H4 (cell line): ENCODE measurements at places on chromosomes 13 and 19. TPM values are rescaled to one million over a fixed set of nuclear protein-coding genes. Genes with fewer than 3 reads are reported as not detected.

TUBB4A gene
- 0.87 and 9.2 TPM in 2 replicates for total RNA-seq

MBD3L2 gene
- not detected in 2 replicates for total RNA-seq

KLK3 gene
- total RNA-seq: not detected in 2 replicates

ABCC4 gene
- 32.4 and 35.4 TPM in 2 replicates for total RNA-seq

PRR36 gene
- 0.04 TPM in 1 of 2 replicates, not detected in the other for total RNA-seq

ZNF730 gene
- 1.0 and 2.0 TPM in 2 replicates for total RNA-seq
